ENCODE measurements at places on chromosomes 6 and 20. TPM values are rescaled to one million over a fixed set of nuclear protein-coding genes. Genes with fewer than 3 reads are reported as not detected.

The FAM217A gene
- total RNA-seq = not detected

The TNF gene
- 0.16 TPM for total RNA-seq

The C20orf173 gene
- total RNA-seq = not detected

The CALHM6 gene
- total RNA-seq = 0.32 TPM

The SSR1 gene
- total RNA-seq = 127 TPM

The C6orf141 gene
- total RNA-seq = 0.12 TPM

The FAXC gene
- total RNA-seq = 0.81 TPM

The SAMD10 gene
- total RNA-seq = 0.49 TPM

Measured in hair follicle dermal papilla cell (primary cell).